Naive thymus-derived CD8-positive, alpha-beta T cell (primary cell): ENCODE measurements at places on chromosomes 6 and 20.

- DNase-seq, result no peak
Measured at GRCh38 chr6:143739341-143739851, 61.6 kb downstream of the PHACTR2 start.

GRCh38 chr6:144343701-144344428 is 58.7 kb downstream of the UTRN start:
- DNase-seq, result peak; percentile 72

- no peak for DNase-seq
Measured at GRCh38 chr6:106025655-106026054, 60.5 kb upstream of the PRDM1 start.

DNA sequence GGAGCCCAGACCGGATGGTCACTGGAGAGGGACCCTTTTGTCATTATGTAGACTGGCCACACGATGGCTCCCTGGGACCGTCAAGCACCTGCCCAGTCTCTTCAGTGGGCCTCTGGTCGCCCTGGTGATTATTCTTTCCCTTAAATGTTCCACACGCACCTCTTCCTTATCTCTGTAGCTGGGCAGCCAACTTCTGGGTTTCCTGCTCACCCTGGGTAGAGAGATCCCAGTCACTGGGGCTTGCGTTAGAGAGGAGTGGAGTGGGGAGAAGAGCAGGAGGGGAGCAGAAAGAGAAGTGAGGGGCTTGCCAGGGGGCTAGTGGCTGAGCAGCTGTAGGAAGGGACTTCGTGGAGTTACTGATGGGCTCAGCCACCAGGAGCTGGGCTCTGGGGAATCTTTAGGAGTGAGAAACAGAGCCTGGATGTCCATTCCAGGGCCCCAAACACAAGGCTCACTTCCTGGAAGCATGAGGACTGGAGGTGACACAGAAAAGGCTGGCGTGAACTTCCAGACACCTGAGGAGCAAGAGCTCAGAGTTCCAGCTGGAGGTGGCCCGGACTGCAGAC is 150.1 kb downstream of the DHX35 start:
- DNase-seq, result no peak

DNA sequence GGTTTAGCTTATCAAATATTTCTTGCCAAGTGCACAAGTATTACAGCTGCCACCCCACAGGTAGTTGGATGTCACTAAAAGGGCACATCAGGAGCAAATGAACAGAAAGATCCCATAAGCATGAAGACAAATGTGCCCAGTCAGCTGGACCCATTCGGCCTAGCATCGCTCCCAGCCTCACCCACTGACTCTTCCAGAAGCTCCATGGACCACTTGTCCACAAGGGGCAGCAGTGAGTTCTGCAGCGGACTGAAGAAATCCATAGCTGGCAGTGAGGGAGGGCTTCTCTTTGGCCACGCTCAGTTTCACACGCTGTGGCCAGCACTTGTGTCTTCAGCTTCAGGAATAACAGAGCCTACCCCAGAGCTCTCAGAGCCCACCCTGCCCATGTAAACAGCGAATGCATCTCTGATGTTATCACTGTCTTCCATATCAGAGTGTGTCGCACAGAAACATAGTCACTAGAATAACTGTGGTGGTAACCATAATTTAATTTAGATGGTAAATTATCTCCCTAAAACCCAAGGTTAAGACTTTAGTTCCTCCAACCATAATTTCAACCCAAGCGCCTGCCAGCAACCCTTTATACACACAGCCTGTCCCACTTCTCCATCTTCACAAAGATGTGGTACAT is 15.8 kb downstream of the CGA start:
- DNase-seq, result peak; percentile 15

DNA sequence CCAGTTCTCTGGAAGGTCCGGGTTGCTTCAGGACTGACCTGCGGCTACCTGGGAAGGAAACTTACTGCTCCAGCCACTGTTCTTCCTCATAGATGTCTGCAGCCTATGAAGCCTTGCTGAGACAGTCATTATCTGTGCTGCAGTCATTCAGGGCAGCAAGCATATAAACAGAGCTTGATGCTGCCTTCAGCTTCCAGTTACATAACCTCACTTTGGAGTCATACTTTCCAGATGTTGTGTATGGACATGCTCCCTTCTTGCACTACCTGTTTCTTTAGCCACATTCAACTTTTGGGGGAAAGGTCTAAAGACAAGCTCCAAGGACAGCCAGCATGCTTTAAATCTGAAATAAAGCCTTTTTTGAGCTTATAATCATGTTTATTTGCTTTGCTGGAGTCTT is 98.1 kb downstream of the SLC24A3 start:
- no peak for DNase-seq

GRCh38 chr20:57757767-57758166 is 48.0 kb upstream of the PMEPA1 start:
- DNase-seq, result no peak

DNA sequence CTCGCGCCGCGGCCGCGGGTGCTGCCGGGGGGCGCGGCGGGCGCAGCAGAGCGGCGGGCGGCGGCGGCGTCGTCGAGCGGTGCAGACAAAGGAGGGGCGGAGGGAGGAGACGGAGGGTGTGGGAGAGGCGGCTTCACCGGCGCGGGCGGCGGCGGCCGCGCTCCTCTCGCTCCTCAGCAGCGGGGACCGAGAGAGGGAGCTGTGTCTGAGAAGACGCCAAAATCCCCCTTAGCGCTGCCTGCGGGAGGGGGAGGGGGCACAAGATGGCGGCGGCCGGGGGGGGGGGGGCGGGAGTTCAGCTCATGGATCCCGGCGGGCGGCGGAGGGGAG is 296 bp downstream of the ADNP start:
- DNase-seq, result peak; percentile 77

DNA sequence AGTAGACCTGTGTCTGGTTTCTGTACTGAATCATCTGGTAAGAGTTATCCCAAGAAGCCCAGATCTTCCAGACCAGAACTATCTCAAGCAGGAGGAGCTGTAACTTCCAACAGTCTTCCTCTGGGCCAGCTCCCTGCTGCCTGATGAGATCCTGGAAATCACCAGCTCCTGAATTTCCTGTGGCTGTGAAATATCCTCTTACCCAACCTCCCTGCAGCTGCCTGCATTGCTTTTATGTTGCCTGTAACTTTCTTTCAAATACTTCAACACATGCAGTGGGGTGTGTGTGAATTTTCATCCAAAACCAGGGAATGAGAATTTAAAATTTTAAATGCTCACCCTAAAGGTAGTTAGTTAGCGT is 160.5 kb upstream of the LAMP5 start:
- DNase-seq, result no peak

DNA sequence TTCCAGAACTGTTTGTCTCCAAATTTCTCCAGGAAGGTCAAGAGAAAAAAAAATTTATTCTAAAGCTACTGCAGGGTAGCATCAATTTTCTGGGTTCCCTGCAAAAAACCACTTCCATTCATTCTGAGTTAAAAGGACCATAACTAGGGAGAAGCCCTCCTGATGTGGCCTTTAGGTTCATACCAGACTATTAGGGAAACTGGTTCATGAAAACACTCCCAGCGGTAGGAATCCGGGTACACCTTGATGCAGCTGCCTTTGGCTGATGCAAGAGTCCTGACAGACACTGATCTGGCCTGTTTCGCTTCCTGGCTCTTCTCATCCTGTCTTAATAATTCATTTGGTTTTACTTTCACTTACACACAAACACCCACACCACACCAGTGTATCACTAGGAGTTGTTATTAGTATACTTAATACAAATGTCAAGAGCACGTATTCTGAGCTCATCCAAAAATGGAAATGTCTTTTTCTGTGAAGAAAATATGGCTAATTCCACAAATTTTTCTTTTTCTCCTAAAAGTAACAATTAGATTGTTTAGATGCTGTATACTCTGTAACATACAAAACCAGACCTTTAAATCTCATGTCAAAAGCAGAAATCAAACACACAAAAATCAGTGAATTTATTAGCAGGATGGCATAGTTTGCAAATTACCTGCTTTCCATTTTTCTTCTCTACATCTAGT is 38.4 kb upstream of the ARHGAP18 start:
- no peak for DNase-seq

DNA sequence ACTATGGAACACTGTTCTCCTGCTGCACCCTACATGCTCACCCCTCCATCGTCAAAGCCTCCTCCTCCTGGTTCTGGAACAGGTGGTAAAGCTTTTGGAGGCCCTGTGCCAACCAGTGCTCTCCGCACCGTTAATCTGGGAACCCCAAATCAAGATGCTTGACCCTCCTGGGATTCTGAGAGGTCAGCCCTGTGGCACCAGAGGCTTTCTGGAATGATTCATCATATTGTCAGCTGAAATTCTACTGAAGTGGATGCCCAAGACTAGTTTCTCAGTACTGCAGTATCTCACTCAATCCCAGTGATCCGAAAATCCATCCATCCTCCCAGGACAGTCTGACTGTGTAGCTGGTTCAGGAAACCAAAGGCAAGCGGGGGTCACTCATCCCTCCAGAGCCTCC is 92.7 kb downstream of the TRERF1 start:
- no peak for DNase-seq

- no peak for DNase-seq
Measured at GRCh38 chr20:61830241-61830930, 235.3 kb downstream of the TAF4 start.

DNA sequence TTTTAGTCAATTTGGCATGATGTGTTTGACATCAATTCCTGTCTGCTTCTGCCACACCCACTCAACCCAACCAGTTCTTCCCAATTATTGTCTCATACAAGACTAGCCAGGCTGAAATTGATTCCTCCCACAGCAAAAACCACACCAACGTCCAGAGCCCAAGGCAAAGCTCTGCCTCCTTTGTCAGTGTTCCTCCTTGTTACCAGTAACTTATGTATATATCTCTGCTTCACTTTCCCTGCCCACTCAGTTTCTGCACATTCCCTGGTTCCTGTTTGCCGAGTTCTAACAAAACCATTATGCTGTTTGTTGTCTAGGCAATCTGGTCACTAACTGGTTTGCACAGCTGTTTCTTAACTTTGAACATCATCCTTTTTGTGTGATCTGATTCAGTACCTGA is 547.9 kb upstream of the PTCHD4 start:
- no peak for DNase-seq

DNA sequence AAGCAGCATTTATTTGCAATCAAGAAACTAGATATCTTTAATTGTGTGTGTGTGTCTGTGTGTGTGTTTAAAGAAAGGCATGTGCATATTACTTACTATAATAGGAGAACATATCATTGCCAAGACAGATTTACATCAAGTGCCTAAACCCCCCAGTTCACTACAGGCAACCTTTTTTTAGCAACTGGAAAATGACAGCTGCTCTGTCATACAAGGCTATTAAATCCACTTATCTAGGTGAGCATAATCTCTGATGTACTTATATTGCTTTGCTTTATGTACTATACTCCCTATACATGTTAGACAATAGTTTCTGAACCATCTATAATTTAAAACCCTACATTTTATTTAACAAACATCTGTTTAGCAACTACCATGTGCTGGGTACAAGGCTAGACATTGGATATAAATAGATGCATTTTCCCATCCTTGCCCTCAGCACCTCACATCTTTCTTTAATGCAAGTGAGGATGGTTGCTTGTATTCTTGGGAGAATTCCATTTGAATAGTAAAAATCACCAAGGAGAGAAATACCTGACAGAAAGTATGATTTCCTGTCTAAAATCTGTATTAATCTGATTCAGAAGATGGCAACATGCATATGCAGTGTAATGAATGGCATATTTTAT is 398.3 kb downstream of the LAMA2 start:
- DNase-seq, result no peak

DNA sequence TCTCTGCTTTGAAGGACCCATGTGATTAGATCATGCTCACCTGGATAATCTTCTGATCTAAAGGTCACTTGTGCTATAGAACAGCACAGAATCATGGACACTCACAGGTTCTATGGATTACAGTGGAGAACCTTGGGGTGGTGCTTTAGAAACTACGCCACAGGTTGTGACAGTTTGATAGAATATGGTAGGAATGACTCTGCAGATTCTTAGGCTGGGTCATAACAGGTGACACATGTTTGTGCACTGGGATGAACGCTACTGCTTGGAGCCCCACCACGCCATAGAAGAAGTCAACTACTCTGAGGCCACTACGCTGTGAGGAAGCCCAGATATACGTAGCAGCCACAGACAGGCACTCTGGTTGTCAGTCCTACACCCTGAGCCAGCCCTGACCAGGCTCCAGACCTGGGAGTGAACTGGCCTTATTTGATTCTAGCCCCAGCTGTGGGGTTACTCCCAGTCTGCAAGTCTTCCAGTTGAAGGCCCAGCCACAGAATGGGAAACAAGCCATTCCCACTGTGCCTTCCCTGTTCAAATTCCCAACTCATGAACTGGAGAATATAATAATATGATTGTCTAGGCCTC is 99.0 kb upstream of the SLC24A3 start:
- no peak for DNase-seq

DNA sequence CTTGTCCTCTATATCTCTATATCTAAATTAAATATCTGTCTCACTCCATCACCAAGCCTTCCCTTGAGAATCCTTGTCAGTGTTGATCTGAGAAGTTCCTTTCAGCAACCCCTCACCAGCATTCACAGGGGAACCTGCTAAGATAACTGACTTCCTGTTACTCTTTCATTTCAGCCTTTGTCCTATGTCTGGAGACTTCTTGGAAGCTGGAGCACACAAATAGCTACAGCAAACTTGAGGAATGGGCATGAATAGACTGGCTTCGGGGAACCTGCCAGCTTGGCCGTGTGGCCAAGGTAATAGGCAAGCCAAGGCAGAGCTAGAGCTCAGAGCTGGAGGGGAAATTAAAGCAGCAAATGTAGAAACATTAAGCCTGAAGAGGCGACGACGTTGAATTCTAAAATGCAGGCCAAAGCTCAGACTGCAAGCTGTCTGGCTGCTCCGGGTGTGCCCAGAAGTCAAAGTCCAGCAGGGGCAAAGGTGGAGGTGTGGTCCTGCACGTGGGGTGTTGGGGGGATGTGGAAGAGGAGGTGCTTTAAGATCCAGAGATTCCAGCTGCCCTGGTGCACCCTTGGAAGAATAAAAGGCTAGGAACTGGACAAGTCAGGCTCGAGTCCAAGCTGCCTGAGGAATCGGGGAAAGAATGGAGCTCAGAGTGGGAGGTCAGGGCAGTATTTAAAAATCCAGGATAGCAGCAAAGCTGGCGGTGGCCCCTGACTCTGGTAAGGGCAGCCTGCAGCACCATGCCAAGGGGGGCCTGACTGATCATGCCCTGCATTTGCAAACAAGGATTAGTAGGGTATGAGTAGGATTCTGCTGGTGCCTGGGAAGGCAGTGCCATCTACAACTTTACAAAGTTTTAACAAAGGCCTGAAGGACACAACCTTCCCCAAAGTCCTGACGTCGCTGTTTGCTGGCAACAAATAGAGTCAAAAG is 185.0 kb upstream of the SGK1 start:
- no peak for DNase-seq

DNA sequence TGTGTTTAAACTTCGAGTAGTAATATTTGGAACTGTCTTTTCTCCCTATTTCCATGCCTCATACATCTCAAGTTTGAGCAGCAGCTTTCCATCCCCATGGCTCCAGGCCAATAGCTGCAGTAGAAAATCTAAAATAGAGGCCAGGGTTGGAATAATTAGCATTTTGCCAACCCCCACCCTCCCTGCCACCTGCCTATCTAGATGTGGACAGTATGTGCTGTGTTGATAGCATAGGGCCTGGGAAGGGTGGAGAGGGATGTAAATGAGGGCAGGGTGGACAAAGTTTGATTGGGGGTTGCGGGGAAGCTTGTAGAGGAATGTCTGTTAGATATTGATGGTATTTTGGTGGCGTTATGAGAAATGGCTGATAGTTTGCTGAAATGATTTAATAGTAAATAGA is 5.6 kb downstream of the TOP1 start:
- no peak for DNase-seq

GRCh38 chr6:122012578-122012977 is 386.9 kb upstream of the HSF2 start:
- no peak for DNase-seq

- no peak for DNase-seq
Measured at GRCh38 chr6:108142240-108142639, 23.6 kb upstream of the NR2E1 start.
